Fibroblast of skin of right quadriceps (primary cell): ENCODE measurements at places on chromosomes 13 and 19.

DNA sequence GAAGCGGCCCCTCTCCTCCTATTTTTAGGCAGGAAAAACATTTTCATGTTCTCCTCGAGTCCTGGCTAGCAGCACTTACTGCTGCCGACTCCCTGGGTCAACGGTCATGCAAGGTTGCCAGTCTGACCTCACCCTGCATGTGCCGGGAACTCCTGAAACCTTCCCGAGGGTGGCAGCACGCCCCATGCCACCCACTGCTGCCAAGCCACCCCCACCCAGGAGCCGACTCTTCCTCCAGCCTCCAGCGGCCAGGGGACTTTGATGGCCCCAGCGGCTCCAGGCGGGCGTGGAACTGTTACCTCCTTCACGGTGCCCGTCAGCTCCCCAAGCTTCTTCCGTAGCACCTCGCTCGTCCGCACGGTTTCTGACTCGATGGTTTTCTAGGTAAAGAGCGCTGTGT, 8.7 kb downstream of the TIMM44 start:
- no peak for DNase-seq

GRCh38 chr19:16070366-16070990, 5.8 kb upstream of the TPM4 start:
- no peak for DNase-seq

DNA sequence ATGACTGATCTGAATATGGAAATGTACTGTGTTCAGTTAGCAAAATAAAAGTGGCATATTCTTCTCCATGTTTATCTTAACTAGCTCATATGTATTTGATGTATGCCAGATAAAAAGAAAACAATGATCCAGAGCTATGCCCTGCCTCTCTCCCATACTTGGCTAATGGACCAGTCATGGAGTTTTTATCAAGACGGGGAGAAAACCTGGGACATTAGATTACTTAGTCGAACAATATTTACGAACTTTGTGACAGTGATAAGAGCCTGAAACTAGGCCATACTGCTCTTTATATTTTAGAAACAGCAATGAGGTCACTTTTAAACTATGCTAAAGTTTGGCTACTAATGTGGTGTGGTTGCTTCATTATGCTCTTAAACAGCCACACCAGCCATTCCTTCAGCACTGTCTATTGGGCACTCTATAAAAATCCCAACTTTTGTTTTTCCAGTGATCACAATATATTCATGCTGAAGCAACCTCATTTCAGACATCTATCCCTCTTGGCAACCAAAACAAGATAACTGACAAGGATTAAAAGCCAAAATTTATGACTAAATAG, 265.0 kb downstream of the FGF14 start:
- DNase-seq, result no peak

GRCh38 chr13:75481176-75482069, 546 bp downstream of the TBC1D4 start:
- peak; percentile 19 for DNase-seq

DNA sequence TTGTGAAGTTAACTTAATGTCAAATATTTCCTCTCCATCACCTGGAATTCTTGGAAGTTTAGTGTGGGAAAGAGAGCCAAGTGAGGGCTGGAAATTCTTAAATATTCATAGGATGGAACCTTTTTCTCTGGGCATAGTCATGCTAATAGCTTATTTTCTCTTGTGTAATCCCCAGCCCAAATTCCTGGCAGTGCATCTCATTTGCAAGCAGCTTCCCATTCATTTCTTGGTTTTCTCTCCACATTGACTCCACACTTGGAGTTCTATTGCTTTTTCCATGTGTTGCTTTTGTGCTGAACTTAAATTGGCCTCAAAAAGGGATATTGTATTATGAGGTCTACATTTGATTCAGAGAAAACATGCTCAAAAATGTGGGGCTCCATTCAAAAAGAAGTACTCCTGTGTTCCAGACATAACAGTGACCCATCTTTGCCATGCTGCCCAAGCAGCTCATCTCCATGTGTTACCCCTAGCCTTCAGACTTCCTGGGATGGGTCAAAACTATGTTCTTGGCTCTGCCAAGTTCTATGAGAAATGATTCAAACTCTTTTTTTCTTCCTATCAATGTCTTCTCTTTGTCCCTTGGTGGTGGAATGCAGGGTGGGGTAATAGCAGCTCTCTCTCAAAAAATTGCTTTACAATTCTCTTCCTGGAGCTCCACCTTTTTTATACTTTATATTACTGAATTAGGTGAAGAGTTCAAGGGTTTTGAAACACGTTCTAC, 2471.5 kb downstream of the PCDH9 start:
- peak; percentile 18 for DNase-seq

- DNase-seq, result peak; percentile 61
These were observed 31.9 kb upstream of the ATP11A start for GRCh38 chr13:112657850-112658445.

GRCh38 chr19:8629996-8630683, at the start of gene NFILZ:
Gene NFILZ, plus strand, starts transcription at chr19:8630633. Its CDS starts 46,133 bp downstream, at chr19:8676766.
- no peak for DNase-seq

GRCh38 chr13:36395280-36395679, 37.0 kb upstream of the CCNA1 start:
- DNase-seq, result peak; percentile 58

GRCh38 chr19:11699931-11700794, 38.6 kb downstream of the ZNF823 start:
- peak; percentile 18 for DNase-seq
